Upper lobe of left lung (tissue), 6 donors: ENCODE measurements at places on chromosomes 6 and 20. TPM values are rescaled to one million over a fixed set of nuclear protein-coding genes. Genes with fewer than 3 reads are reported as not detected.
A peak's percentile ranks its signal among the peaks of the same experiment; 100 is the strongest.

Gene C6orf58
- total RNA-seq = not detected

- peak; percentile 79 for DNase-seq
Observed at GRCh38 chr20:32201977-32202363, 5.6 kb downstream of the PLAGL2 start.

- no peak for DNase-seq
Observed at GRCh38 chr6:33739571-33739970, 7.1 kb downstream of the IP6K3 start.

GRCh38 chr6:53922539-53922981 is 127.8 kb downstream of the LRRC1 start:
- DNase-seq = peak; percentile 54

DNA sequence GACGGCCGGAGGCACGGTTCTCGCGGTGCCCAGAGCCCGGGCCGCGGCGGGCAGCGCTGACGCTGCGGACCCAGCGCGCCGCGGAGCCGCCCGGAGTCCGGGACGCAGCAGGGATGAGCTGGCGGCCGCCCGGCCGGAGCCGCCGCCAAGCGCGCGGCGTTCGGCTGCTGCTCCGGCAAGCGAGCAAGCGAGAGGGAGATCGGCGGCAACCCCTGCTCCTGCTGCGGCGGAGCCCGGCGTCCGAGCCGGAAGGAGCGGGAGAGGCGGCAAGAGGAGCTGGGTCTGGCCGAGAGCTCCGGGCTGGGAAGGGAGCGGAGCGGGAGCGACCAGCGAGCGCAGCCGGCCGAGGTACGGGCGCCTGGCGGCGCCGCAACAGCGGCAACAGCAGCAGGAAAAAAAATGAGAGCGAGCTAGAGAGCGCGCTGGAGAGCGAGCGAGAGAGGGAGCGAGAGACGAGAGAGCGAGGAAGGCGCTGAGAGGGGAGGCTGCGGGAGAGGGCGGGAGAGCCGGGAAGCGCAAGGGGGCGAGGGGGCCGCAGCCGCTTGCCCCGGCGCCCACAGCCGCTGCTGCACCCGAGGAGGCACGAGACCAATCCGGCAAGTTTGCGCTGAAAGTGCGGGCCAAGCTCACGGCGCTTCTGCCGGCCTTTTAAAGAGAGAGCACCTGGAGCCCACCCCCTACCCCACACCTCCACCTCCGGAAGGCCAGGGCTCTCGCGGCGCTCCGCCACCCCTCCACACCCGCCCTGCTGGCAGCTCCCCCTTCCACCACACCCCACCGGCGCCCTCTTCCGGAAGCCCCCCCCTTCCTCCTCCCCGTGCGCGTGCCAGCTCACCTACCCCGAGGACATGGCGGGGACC is 496 bp downstream of the GRM4 start:
- DNase-seq = no peak
